ENCODE measurements at places on chromosomes 16 and 17.

- no peak for DNase-seq
Observed at GRCh38 chr17:10156948-10157607, 41.3 kb downstream of the GAS7 start.

- DNase-seq = peak; percentile 33
Observed at GRCh38 chr17:67322042-67322787, 44.2 kb downstream of the PSMD12 start.

- no peak for DNase-seq
Observed at GRCh38 chr17:2053380-2054261, 1.3 kb upstream of the HIC1 start.

DNA sequence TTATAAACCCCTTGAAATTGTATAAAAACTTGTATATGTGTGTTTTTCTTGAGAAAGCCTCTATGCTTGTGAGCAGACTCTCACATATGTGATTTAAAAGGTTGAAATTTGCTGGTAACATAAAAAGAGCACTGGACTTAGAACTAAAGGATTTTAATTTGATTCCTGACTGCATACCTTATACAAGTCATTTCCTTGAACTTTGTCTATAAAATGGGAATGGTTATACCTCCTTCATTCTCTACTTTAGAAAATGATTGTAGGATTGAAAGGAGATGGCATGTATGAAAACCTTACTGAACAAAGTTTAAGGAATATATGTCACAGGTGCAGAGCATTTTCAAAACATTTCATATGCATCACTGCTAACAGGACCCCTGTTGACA lies 10.4 kb upstream of the ARL2BP start:
- DNase-seq = no peak

DNA sequence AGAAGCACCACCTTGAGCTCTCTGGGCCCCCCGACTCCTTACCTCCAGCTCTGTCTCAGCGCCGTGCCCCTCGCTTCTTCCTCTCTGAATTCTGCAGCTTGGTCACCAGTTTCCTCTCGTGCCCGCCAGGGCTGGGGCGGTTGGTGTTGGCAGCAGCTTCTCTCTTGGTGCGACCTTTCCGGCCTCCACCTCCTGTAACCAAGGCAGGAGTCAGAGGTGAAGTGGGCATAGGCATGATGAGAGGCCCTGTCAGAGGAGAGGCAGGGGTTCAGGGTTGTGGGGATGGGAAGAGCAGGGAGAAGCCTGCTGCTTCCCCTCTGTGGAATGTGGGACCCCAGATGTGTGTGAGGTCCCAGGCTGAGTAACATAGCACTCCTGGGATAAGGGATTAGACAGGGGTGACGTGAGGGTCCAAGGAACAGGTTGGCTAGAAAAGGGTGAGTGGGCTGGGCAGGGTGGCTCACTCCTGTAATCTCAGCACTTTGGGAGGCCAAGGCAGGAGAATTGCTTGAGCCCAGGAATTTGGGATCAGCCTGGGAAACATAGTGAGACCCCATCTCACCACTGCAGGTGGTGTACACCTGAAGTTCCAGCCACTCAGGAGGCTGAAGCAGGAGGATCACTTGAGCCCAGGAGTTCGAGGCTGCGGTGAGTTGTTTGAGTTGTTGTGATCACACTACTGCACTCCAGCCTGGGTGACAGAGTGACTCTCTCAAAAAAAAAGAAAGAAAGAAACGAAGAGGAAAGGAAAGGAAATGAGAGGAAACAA lies 626 bp downstream of the NUPR1 start:
- DNase-seq = no peak

- DNase-seq = no peak
Observed at GRCh38 chr16:52718046-52718445, 171.1 kb upstream of the TOX3 start.
